ENCODE measurements at places on chromosomes 2 and 18.

DNA sequence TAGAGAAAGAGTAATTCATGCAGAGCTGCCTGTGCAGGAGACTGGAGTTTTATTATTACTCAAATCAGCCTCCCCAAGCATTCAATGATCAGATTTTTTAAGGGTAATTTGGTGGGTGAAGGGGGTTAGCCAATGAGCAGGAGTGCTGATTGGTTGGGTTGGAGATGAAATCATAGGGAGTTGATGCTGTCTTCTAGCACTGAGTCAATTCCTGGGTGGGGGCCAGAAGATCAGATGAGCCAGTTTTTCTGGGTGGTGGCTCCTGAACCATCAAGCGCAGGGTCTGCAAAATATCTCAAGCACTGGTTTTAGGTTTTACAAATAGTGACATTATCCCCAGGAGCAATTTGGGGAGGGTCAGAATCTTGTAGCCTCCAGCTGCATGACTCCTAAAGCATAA lies 312.8 kb upstream of the THSD7B start:
- no peak for DNase-seq

DNA sequence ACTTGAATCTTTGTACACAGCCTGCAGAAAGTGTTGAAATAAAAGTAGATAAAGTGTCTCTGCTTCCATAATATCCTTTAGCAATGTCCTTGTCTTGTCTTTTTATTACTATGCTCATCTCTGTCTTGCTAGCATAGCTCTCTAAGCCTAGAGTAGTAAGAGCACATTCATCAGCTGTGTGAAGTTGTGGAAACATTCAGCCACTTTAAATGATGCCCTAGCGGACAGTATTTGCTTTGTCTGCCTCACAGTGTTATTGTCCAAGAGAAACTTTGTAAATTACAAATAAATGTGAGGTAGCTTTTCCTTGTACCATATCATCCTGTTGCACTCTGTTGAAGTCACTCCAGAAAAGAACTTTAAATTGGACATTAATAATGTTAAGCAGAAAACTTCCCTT lies 60.3 kb upstream of the TTC21B start:
- no peak for DNase-seq

DNA sequence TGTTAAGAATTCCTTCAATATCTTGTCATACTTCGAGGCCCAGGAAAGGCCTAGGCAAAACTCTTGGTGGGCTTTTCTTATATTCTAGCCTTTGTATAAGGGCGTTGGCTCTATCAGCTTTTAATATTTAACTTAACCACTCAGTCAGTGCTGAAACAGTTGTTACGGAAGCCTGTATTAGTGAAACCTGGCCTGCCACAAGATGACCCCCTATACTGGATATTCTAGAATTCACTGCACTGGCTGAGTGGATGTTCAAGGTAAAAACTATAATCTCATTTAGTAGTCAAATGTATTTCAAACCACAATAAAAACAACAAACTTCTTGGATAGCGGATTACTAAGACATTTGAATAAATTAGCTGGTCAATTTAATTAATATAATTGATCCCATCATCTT lies 91.7 kb upstream of the HNMT start:
- DNase-seq = no peak

DNA sequence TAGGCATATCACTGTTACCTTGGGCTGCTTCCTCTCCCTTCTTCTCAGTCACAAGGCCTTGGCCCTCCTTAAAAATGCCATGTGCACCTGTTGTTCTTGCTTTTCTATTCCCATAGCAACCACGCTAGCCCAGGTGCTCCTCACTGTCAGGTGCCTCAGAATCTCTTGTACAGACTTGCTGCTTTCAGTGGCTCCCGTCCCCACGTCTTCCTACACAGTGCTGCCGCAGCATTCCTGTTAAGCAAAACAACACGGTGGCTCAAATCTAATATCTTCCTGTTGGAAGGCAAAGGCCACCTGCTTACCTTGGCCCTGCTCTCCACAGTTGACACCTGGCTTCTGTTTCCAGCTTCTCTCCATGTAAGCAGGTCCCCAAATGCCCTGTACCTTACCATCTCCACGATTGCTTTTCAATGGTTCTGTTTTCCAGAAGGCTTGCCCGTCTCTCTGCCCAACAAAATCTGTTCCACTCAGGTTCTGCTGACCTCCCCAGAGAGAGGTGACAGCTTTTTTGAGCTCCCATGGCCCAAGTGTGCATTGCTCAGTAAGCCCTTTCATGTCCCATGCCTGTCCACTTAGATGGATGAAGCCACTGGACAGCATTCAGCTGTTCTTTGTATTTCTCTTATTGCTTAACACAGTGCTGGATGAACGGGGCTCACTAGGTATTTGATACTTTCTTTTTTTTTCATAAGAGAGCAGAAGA lies 240.4 kb downstream of the PRKCE start:
- DNase-seq = peak; percentile 27

- DNase-seq = no peak
Observed at GRCh38 chr2:21332993-21333625, 209.3 kb downstream of the TDRD15 start.

GRCh38 chr2:174522553-174522952 lies 35.7 kb upstream of the GPR155 start:
- peak; percentile 27 for DNase-seq

DNA sequence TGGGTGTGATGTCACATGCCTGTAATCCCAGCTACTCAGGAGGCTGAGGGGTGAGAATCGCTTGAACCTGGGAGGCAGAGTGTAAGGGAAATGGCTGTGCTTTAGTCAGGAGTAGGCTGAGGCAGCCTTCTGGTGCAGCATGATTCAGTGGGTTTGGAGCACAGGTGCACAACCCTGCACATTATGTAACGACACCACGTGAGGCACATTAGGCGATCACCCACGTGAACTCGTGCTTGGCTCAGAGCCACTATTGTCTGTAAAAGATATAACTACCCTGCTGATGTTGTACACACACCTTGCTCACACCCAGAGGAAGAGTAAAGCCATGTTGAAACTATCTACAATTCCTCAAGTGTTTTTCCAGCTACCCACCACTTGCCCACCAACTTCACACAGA lies 54.8 kb upstream of the ZC3H15 start:
- no peak for DNase-seq

GRCh38 chr2:26737221-26737620 lies 26.9 kb upstream of the SLC35F6 start:
- DNase-seq = no peak

DNA sequence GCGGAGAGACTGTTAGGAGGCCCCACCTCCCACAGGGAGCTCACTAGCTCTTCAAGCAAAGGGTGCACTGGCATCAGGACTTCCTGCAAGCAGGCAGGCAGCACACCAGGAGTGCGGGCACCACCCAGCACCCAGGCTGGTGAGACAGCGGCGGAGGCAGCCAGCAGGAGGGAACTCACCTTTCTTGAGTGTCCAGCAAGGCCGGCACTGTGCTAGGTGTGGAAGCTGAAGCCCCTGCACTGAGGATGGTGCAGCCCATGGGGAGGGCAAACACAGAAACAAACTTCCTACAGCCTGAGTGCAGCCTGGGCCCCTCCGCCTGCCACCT lies 100.7 kb upstream of the ID2 start:
- no peak for DNase-seq

DNA sequence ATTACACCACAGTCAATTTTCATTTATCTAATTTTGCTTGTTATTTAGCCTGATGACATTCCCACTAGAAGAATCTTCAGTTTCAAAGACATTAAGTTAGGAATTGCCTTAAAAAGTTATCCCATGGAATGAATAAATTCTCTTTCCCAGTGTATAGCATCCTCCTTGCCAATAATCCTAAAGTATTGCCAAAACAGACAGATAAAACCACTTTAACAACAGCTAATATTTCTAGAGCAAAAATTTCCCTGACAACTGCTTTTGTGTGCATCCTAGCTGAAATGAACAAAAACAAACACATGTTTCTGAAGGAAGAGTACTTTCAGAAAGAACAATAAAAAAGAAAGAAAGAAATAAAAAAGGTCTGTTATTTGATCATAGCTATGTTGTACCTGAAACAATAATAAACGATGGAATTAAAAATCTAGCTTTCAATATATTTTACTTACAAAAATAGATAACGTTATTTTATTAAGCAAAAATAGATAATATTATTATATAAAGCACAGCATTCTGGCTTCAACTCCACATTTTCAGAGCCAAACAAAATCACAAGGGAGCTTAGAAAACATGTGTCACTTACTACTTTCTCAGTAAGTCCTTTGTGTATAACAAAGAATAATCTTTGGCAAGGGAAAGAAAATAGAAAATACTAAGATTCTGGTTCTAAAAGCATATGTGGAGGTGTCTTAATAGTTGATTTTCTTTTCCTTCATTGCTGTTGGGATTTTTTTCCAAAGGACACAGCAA lies 939.0 kb upstream of the CRIM1 start:
- DNase-seq = no peak

- peak; percentile 27 for DNase-seq
Observed at GRCh38 chr2:11377928-11378545, 33.6 kb upstream of the ROCK2 start.
